ENCODE measurements at places on chromosomes 16 and 17. TPM values are rescaled to one million over a fixed set of nuclear protein-coding genes. Genes with fewer than 3 reads are reported as not detected.

DNA sequence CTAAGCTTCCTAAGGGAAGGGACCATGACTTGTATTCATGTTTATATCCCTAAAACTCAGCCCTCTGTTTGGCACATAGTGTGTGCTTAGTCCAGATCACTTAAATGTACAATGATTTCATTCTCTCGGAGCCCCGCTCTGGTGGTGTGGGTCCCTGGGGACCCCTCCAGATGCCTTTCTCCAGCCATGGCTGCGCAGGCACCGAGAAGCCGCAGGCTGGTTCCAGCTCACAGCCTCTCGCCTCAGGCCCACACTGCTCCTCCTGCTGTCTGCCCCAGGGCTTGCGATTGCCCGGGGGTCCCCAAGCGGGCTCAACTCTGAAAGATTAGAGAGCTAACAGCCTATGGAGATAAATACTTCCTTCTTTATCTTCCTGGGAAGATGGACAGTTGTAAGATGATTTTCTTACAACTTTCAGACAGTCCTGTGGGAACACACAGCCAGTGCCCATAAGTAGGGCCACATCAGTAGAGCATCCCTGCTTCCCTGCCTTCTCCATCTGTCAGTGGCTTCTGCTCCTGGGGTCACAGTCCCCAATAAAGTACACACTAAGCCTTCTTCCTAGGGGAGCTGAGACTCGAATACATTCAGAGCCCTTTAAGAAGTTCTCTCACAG is 66.2 kb downstream of the CENPV start:
- peak; percentile 69 for DNase-seq
- peak overlapping the region; percentile 76 for H3K27ac ChIP-seq
- H3K36me3 ChIP-seq = no peaks in the 10 kb centered on the region
- H3K4me3 ChIP-seq = no peak overlapping the region
- H3K27me3 ChIP-seq = no peaks in the 10 kb centered on the region

- peaks cover 4% of the 10 kb centered on the region for H3K36me3 ChIP-seq
- H3K4me3 ChIP-seq = no peak overlapping the region
- no peak overlapping the region for H3K27ac ChIP-seq
- H3K4me1 ChIP-seq = peaks cover 3% of the 10 kb centered on the region
Observed at GRCh38 chr17:82878527-82878926, 38.7 kb upstream of the ZNF750 start.

The STX4 gene
- total RNA-seq = 35.6 TPM

DNA sequence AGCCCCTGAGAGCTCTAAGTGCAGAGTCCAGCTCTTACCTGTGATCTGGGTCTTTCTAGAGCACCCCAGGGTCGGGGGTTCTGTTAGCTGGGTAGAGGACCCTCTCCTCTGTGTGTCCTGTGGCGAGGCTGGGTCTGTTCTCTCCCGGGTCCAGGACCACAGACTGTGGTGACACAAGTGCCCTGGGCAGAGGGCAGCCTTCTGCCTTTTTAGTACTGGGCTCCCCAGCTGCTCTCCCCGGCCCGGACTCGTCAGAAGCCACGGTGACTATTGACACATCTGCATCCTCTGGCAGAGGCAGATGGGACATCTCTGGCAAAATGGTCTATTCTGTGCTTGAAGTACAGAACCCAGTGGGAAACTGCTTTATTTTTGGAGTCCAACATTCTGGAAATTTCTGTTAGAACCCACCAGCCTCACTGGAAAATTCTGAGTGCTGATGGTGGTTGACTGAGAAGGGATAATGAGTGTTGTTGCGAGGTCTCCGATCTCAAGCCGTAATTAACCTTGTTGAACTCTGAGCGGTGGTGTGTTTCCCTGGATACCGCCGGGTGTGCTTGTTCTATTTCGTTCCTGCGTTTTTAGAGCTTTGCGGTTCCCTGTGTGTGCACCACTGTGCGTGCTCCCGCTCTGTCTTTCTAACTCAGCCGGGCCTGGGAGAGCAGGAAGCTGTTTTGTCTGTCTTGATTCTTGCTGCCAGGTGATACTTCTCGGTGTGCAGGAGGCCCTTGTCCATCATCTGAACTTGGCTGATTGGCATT is 26.0 kb upstream of the NUDT16L1 start:
- peaks cover 57% of the 10 kb centered on the region for H3K36me3 ChIP-seq
- H3K27me3 ChIP-seq = no peaks in the 10 kb centered on the region

DNA sequence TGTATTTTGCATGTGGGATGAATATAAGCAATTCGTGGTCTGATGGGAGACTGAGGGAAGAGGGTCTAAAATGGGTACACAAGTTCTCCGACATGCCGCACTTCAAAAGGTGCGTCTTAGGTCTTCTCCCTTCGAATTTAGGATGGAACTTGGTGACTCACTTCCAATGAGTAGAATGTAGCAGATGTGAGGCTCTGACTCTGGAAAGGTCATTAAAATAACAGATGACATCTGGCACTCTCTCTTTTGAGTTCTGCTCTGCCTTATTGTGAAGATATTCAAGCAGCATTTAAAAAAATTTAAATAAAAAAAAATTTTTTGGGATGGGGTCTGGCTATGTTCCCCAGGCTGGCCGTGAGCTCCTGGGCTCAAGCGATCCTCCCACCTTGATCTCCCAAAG is 92.7 kb downstream of the TMEM100 start:
- no peak overlapping the region for H3K27ac ChIP-seq
- H3K4me3 ChIP-seq = no peak overlapping the region
- no peaks in the 10 kb centered on the region for H3K27me3 ChIP-seq
- H3K4me1 ChIP-seq = peaks cover 19% of the 10 kb centered on the region

DNA sequence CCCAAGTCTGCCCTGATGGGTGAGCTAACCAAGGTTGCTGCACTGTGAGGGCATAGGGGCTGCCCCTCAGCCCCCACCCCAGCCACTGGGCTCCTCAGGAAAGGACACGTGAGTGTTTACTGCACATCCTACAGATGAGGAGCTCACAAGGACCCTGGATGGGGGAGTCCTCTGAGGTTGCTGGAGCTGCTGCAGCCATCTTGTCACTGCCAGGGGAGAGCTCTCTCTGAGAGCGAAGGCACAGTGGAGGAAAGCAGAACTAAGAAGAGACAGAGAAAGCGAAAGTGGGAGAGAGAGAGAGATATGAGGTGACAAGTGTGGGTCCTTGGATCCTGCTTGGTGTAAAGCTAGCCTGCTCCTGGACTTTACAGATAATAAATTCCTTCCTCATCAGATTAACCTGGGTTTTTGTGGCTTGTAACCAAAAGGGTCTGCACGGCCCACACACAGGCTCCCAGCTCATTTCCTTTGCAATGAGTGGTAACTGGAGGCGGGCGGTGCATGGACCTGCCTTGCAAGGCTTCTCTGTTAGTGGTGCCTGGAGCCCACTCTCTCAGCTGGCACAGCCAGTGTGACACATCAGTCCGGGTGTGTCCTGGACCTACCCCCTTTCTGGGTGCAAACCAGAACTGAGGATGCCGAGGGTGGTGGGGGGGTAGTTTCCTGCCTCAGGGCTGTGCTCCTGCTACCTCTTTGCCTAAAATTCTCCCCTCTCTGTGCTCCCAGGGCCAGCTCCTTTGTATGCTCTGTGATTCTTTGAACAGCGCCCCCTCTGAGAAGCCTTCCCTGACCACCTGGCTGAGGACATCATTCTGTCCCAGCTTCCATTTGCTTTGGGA is 14.2 kb downstream of the SNX20 start:
- no peaks in the 10 kb centered on the region for H3K27me3 ChIP-seq
- peak; percentile 74 for DNase-seq
- H3K4me3 ChIP-seq = no peak overlapping the region
- H3K27ac ChIP-seq = no peak overlapping the region
- H3K36me3 ChIP-seq = no peaks in the 10 kb centered on the region

- peaks cover 20% of the 10 kb centered on the region for H3K27me3 ChIP-seq
- peak; percentile 44 for DNase-seq
- H3K4me1 ChIP-seq = peaks cover 5% of the 10 kb centered on the region
- no peak overlapping the region for H3K27ac ChIP-seq
- no peaks in the 10 kb centered on the region for H3K36me3 ChIP-seq
- H3K4me3 ChIP-seq = no peak overlapping the region
Observed at GRCh38 chr16:2785101-2785991, 2.0 kb downstream of the PRSS33 start.

The MLYCD gene
- 19.0 TPM for total RNA-seq

The KRTAP16-1 gene
- not detected for total RNA-seq

- H3K27ac ChIP-seq = no peak overlapping the region
- H3K4me1 ChIP-seq = peaks cover 17% of the 10 kb centered on the region
- H3K27me3 ChIP-seq = peaks cover 29% of the 10 kb centered on the region
- H3K4me3 ChIP-seq = no peak overlapping the region
Observed at GRCh38 chr17:48427598-48427997, 2.4 kb downstream of the SKAP1 start.

DNA sequence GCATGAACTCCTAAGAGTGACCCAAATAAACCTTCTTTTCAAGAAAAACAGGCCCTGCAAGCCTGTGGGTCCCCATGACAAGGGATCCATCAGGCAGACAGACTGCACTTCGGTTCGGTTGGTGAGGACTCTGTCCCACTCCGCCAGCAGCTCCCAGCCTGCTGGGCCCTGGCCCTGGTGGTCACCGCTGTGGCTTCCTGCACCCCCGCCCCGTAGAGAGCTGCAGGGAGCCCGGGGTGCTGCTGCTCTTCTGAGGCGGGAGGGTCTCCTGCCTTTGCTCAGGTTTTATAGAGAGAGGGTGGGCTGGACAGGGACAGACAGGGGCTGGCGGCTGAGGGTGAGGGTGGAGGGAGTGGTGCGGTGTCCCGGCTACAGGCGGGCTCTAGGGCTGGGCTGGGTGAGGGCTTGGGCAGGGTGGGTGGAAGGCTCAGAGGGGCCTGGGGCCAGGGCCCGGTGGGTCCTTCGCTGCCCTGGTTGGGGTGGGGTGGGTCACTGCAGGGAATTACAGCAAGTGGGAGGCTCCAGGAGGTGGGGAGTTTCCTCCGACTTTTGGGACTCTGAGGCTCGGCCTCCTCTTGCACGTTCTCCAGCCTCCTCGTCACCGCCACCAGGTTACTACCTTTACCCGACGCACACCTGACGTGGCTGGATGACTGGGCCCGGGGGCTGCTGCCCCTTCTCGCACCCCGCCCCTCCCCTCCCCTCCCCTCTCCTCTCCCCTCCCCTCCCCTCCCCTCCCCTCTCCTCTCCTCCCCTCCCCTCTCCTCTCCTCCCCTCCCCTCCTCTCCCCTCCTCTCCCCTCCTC is 90.2 kb upstream of the CBX4 start:
- DNase-seq = peak; percentile 78
- H3K36me3 ChIP-seq = no peaks in the 10 kb centered on the region
- H3K27ac ChIP-seq = no peak overlapping the region
- no peak overlapping the region for H3K4me3 ChIP-seq
- H3K27me3 ChIP-seq = no peaks in the 10 kb centered on the region

DNA sequence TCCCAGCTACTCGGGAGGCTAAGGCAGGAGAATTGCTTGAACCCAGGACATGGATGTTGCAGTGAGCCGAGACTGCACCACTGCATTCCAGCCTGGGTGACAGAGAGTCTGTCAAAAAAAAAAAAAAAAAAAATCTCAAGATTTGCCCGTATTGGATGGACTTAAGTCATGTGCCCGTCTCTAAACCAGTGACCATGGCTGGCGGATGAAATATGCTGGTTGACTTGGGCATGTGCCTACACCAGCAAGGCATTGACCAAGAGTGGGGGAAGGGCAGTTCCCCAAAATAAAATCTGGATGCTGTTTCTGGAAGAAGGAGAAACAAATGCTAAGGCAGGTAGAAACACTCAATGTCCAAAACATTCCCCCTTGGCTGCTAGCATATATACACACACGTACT is 21.5 kb upstream of the COL1A1 start:
- H3K36me3 ChIP-seq = no peaks in the 10 kb centered on the region
- peaks cover 6% of the 10 kb centered on the region for H3K4me1 ChIP-seq
- no peaks in the 10 kb centered on the region for H3K27me3 ChIP-seq
- H3K4me3 ChIP-seq = no peak overlapping the region
- no peak for DNase-seq

DNA sequence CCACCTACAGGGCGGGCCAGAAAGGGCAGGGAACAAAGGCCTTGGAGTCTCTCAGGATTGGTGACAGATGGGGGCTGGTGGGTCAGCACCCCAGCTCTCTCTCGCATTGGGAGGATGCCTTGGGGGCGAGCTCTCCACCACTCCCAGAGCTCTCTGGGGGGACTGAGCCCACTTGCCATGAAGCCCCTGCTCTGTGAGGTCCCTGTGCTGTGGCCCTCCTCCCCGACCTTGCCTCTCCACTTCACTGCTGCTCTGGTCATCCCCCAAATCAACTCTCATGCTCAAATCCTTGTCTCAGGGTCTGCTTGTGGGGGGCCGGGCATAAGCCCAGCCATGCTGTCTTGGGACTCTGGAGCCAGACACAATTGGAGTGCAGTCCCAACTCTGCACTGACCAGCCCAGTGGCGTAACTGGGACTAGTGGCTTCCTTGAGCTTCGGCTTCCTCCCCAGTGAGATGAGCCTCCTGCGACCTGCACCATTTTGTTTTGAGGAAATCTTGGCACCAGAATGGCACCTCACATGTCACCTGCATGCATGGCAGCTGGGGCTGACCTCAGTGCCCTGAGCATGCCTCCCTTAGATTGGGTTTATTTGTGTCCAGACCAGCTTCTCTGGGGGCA is 184.5 kb downstream of the IRF8 start:
- no peaks in the 10 kb centered on the region for H3K4me1 ChIP-seq
- DNase-seq = peak; percentile 23
- H3K27ac ChIP-seq = no peak overlapping the region
- H3K36me3 ChIP-seq = no peaks in the 10 kb centered on the region

The ZFPM1 gene
- total RNA-seq = 18.1 TPM
